Amygdala (tissue), 56 donors: ENCODE measurements at places on chromosomes 4 and X.

GRCh38 chr4:17096692-17097091, 198.2 kb upstream of the LDB2 start:
- no peak for DNase-seq

GRCh38 chr4:16573206-16573605, 325.2 kb downstream of the LDB2 start:
- DNase-seq, result no peak

DNA sequence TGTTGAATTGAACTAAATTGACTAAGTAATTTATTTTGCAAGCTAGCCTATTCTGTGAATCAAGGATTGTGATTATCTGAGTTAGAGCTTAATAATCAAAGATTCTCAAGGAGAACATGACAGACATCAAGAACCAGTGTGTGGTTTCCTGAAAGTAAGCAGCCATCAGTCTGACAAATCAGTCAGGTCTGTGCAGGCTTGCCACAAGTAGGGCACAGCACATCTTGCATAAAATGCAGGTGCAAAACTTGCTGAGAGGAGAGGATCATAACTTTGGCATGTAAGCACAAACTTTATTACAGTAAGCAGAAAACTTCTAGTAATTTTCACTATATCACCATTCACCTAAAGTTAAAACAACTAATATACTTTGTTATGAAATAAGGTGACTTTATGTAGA, 22.5 kb downstream of the FAM241A start:
- DNase-seq, result no peak

GRCh38 chr4:158134222-158134621, 38.6 kb downstream of the GASK1B start:
- DNase-seq, result no peak

DNA sequence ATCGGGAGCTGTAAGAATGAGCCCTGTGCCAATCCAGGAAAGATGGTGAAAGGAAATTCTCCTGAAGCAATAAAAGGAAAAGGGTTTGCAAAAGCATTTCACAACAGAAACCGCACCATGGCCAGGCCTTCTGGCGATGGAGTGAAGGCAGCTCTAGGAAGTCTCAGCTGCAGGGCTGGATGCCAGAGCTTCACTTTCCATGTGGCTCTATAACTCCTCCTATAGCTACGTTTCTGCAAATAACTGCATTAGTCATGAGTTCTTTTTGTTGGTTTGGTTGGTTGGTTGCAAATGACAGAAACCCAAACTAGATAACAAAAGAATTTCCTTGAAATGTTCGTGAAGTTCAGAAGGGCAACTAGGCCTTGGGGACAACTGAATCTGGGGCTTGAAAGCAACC, 84.6 kb downstream of the RELL1 start:
- DNase-seq, result no peak

GRCh38 chr4:187000281-187000680, 276.6 kb upstream of the FAT1 start:
- no peak for DNase-seq

DNA sequence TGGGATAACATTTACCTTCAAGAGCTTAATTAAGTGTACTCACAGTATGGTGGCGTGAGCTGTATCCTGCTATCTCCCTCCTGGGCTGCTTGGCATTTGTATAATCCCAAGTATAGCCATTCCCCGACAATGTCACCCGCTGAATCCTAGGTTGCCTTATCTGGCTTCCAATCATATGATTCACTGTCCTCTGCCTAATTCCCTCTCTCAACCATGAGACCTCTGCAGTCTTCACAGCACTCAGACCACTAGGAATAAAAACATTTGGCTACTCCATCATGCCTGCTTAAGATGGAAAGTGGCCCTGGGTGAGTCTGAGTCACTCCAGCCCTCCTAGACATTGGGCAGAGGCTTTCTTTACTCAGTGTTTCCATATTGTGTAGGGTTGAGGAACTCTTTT, 28.9 kb upstream of the WDFY3 start:
- no peak for DNase-seq

DNA sequence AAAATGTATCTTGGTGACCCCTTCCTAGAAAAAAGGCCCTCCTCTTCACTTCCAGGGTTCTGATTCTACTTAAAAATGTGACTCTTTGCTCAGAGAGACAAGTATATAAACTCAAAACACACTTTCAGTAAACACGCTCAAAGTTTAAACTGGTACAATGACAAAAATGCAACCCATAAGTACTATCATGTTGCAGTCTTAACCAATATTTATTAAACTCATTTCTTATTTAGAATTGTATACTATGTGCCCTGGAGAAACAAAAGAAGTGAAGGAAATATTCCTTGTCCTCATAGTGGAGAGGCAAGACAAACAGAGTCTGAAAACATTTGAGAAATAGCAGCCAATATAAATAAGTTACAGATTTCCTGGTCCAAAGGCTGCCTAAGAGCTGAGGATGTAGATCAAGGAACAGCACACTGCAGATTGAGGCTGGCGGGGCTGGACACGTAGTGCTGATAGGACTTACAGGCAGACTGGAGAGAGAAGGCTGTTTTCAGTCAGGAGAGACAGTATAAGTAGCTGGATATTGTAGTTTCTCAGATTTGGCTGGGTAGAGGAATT, 39.1 kb upstream of the ANXA3 start:
- DNase-seq, result no peak

- DNase-seq, result no peak
Measured at GRCh38 chr4:185743722-185744487, 68.1 kb downstream of the SORBS2 start.

GRCh38 chr4:24637173-24637572, 52.8 kb upstream of the DHX15 start:
- no peak for DNase-seq

GRCh38 chr4:27007507-27007906, 146.9 kb downstream of the STIM2 start:
- DNase-seq, result no peak

- DNase-seq, result no peak
Measured at GRCh38 chr4:2595952-2596552, 59.6 kb downstream of the FAM193A start.

- no peak for DNase-seq
Measured at GRCh38 chr4:53622739-53623151, 31.5 kb upstream of the LNX1 start.

GRCh38 chr4:38983787-38984598, 48.2 kb downstream of the TMEM156 start:
- DNase-seq, result no peak

DNA sequence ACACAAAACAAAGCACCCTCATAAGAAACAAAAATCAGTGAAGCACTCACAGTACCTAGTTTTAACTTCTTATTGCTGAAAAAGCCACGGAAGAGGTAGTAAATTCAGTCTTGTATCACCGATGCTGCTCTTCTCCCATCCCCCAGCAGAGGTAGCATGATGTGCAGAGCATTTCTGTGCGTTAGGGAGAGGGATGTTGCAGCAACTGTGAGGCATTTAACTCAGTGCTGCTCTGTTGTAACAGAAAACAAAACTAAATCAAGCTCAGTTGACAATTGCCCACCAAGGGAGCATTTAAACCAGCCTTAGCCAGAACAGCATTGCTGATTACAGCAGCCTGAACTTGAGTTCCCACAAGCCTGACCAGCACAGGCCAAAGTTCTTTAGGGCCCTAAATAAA, 1279.7 kb upstream of the ADGRL3 start:
- DNase-seq, result no peak

DNA sequence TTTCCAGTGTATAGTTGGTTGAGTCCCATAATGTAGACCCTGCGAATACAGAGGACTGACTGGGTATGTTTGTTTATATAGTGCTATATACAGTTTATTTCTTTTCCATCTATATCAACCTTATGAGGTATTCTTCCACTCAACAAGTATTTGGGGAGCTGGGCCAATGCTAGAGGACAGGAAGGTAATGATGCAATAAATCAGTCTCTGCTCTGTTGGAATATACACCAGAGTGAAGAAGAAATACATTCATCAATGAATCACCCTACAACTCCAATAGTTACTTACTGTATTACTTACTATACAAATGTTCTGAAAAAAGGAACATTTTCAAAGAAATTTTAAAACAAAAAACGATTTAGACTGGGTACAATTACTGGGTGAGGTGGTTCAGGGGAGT, 2.1 kb upstream of the ARSJ start:
- DNase-seq, result no peak

- no peak for DNase-seq
Measured at GRCh38 chrX:15598026-15598425, 2.7 kb downstream of the ACE2 start.

- no peak for DNase-seq
Measured at GRCh38 chrX:18707426-18708049, at the start of gene PPEF1. Gene PPEF1 (plus strand): TSS chrX:18707645. CDS start chrX:18707781, 136 bp downstream.

GRCh38 chr4:136025540-136025939, 1506.8 kb downstream of the PCDH18 start:
- DNase-seq, result no peak

GRCh38 chrX:136867096-136867491, 13.4 kb downstream of the RBMX start:
- no peak for DNase-seq

- no peak for DNase-seq
Measured at GRCh38 chr4:152301381-152301780, 234.5 kb downstream of the FBXW7 start.

DNA sequence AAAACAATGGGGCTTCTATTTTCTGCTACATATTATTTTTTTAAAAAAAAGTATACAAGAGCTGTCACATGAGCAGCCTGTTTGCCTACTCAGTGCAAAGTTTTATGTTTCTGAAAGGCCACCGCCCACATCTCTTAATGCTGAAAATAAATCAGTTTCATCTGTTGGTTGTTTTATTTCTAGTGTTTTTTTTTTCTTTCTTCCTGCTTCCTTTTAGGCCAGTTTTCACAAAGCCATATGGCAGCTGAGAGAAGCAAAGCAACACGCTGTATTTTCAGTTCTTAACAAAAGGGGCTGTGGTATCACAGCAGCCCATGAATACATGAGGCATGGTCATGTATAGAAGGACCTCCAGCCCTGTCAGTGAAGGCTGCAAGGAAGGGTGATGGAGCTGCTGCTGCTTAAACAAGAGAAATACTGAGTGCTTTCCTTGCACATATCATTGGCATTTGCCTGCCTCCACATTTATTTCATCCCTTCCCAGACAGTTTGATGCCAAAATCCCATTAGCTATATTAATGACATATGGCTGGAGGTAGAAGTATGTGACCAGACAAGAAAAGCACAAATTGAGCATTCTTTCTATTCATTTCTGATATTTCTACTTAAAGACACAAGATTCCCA, 172.5 kb downstream of the PCDH18 start:
- no peak for DNase-seq

DNA sequence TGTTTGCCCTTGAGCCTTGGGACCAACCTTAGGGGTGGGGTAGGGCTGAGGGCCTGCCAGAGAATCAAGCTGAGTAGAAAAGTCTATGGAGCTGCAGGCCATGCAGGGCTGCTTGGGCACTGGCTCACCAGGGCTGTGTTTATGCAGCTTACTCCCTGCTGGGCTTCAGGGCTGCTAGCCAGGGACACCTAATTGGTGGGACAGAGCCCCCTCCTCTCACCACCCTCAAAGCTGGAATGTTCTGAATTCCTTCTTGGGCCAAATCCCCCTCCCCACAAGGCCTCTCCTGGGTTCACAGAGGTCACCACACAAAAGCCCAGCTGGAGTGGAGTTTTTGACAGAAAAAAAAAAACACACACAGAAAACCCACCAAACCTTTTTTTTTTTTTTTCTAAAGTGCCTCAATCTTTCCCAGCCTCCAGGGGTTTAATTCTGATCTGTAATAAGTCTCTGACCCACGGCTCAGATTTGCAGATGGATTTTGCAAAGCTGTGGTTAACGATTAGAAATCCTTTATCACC, at the start of gene CLDN2:
Gene CLDN2, plus strand, starts transcription at position 471 of the 521 bp plus-strand sequence. CDS start 7,827 bp downstream, outside the sequence.
- DNase-seq, result no peak

GRCh38 chr4:183140911-183141320, 41.9 kb downstream of the WWC2 start:
- DNase-seq, result no peak

- DNase-seq, result no peak
Measured at GRCh38 chr4:6992728-6993677, 50.2 kb upstream of the TADA2B start.
